Dermis lymphatic vessel endothelial cell (primary cell): ENCODE measurements at places on chromosomes 16 and 17. TPM values are rescaled to one million over a fixed set of nuclear protein-coding genes. Genes with fewer than 3 reads are reported as not detected.

ZFP3 gene
- total RNA-seq, result 0.65 and 1.6 TPM in 2 replicates

CACNG1 gene
- total RNA-seq, result not detected in 2 replicates

IGF2BP1 gene
- total RNA-seq, result 0.11 and 0.17 TPM in 2 replicates

GFAP gene
- total RNA-seq, result not detected in 2 replicates

KRT40 gene
- total RNA-seq, result not detected in 2 replicates

PPP1R27 gene
- total RNA-seq, result not detected in 2 replicates

RAI1 gene
- 6.3 and 7.7 TPM in 2 replicates for total RNA-seq

TPSAB1 gene
- 0.09 TPM in 1 of 2 replicates, not detected in the other for total RNA-seq

MTSS2 gene
- 13.9 and 14.7 TPM in 2 replicates for total RNA-seq

PRKCA gene
- 6.4 and 7.0 TPM in 2 replicates for total RNA-seq

ADAT1 gene
- 56.5 and 66.0 TPM in 2 replicates for total RNA-seq

TSPAN10 gene
- 0.43 and 0.60 TPM in 2 replicates for total RNA-seq

CACNG3 gene
- total RNA-seq, result not detected in 2 replicates

TNFRSF17 gene
- not detected in 2 replicates for total RNA-seq

PRR14 gene
- 3.8 and 5.5 TPM in 2 replicates for total RNA-seq

PRKCB gene
- not detected in 2 replicates for total RNA-seq

ANKRD40CL gene
- not detected in 2 replicates for total RNA-seq

SLC5A11 gene
- total RNA-seq, result not detected in 2 replicates

PIRT gene
- not detected in 2 replicates for total RNA-seq

PMFBP1 gene
- total RNA-seq, result under 0.01 and 0.11 TPM in 2 replicates

WWOX gene
- total RNA-seq, result 15.1 and 16.8 TPM in 2 replicates

PIK3R5 gene
- total RNA-seq, result not detected in 2 replicates

TAC4 gene
- total RNA-seq, result not detected in 2 replicates

CD300E gene
- total RNA-seq, result not detected in 2 replicates

COG8 gene
- 21.3 and 28.6 TPM in 2 replicates for total RNA-seq

CLEC3A gene
- not detected in 2 replicates for total RNA-seq

TP53TG3C gene
- total RNA-seq, result not detected in 2 replicates

BMERB1 gene
- total RNA-seq, result 29.1 and 32.6 TPM in 2 replicates

CAPNS2 gene
- 0.09 and 0.11 TPM in 2 replicates for total RNA-seq

SLFN14 gene
- total RNA-seq, result not detected in 2 replicates

CPNE7 gene
- 0.17 and 0.65 TPM in 2 replicates for total RNA-seq

FKBP10 gene
- total RNA-seq, result 134 and 149 TPM in 2 replicates

NOD2 gene
- total RNA-seq, result 0.33 and 0.34 TPM in 2 replicates

PRRT2 gene
- total RNA-seq, result under 0.01 and 0.09 TPM in 2 replicates

CNTD1 gene
- not detected in 2 replicates for total RNA-seq

PTX4 gene
- total RNA-seq, result 0.11 and 0.17 TPM in 2 replicates

ZNF287 gene
- 1.3 and 2.8 TPM in 2 replicates for total RNA-seq

PARD6A gene
- 1.5 and 2.8 TPM in 2 replicates for total RNA-seq

OR1A2 gene
- not detected in 2 replicates for total RNA-seq

MEOX1 gene
- under 0.01 and 0.09 TPM in 2 replicates for total RNA-seq
